ENCODE measurements at places on chromosomes 13 and 19. TPM values are rescaled to one million over a fixed set of nuclear protein-coding genes. Genes with fewer than 3 reads are reported as not detected.

Gene ZNF154
- 3.3 TPM for total RNA-seq

Gene ATP8B3
- 0.68 TPM for total RNA-seq

Gene ZSCAN5B
- not detected for total RNA-seq

Gene TNNI3
- total RNA-seq = 4,708 TPM

Gene MCF2L
- 45.9 TPM for total RNA-seq

Gene CYP4F8
- total RNA-seq = not detected

Gene RNF113B
- total RNA-seq = not detected

- DNase-seq = no peak
These were observed 1196.2 kb downstream of the PCDH9 start for GRCh38 chr13:66033924-66034323.

DNA sequence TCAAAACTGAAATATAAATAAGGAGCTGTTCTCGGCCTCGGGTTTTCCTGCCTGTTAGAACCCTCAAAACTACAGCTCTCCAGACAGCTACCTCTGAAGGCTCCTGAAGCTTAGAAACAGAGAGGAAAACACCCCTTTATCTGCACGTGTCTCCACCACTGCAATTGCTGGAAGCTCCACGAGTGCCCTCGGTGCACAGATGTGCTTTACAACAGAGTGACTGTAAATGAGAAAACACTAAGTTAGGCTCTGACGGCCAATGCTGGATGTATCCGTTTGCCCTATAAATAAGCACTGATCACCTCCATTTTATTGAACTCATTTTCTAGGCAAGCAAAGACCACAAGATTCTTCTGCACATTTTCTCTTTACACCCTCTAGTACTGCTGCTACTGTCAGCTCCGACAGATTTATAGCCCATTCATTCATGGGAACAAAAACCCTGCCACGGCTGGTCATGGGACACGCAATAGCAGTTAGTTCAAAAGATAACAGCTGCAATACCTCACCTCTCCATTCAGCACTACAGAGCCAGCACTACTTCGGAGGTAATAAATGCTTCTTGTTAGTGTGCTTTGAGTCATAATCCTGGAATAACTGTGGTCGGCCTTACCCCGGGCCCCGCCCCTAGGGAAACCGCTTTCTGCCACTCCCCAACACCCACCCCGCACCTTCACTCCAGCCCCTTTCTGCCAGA, 241.1 kb upstream of the ZNF507 start:
- no peak for DNase-seq

DNA sequence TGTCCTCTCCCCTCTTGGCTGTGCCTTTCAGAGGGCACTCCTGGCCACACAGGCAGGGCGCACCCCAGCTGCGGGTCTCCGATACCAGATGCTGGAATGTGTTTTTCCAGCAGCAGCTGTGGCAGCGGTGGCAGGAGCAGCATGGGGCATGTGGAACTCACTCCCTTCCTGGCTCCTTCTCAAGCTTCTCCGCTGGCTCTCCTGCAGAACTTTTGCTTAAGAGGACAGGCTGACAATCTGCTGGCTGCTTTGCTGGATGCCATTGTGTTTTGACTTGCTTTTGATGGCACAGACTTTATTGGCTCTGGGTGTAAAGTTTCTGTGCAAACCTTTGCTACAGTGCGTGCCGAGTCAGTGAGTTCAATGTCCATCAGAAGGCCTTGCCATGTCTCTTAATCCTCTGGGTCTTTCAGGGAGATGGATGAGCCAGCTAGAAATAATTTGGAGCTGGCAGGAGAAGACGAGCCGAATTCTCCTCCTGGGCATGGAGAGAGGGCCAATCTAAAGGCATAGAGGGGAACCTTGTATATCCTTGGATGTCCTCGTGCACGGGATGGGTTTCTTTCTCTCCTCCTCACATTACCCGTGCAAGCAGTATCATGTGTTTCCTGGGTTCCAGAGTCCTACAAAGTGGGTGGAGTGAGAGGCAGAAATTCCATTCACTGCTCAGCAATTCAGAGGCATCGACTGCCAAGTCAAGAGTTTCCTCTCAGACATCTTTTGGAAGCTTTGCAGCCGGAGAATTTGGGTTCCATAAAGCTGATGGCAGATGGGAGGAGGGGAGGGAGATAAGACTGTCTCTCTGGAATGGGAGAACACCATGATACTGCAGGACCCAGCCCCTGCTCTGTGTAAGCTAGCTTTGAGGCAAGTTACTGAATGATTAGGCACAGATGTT, 231.2 kb downstream of the FGF9 start:
- no peak for DNase-seq

DNA sequence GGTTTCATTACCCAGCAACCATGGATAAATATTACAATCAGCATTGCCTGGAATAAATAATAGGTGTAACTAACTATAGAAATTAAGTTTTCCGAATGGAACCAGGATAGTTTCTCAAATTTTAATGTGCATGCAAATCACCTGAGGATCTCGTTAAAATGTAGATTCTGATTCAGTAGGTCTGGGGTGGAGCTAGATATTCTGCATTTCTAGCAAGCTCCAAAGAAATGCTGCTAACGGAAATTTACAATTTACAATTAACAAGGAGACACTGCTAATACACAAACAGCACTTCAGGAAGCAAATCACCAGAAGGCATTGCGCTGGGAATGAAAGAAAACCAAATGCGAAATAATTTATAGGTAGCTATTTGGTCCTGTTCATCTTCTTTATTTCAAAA, 597.5 kb upstream of the KLF12 start:
- DNase-seq = no peak

GRCh38 chr19:46404753-46405468, 8.5 kb downstream of the CCDC8 start:
- peak; percentile 60 for DNase-seq

- DNase-seq = no peak
These were observed 3.0 kb upstream of the PGLYRP1 start for GRCh38 chr19:46025835-46026234.

DNA sequence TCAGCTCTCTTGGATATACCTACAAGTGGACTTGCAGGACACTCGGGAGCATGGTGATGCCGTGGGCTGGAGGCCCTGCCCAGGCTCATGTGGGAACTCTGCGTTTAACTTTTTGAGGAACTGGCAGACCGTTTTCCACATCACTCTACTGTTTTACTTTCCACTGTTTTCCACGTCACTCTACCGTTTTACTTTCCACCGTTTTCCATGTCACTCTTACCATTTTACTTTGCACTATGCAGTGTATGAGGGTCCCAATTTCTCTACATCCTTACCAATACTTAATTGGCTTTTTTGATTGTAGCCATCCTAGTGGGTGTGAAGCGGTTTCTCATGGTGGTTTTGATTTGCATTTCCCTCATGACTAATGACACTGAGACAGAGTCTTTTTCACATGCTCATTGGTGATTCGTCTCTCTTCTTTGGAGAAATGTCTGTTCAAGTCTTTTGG, 40.5 kb downstream of the GATAD2A start:
- DNase-seq = no peak

- DNase-seq = no peak
These were observed 2.6 kb downstream of the KCNRG start for GRCh38 chr13:50017819-50018218.

GRCh38 chr13:113854238-113855011, 9.5 kb downstream of the GAS6 start:
- DNase-seq = no peak

- DNase-seq = no peak
These were observed 3.6 kb downstream of the NACC1 start for GRCh38 chr19:13121551-13122274.

- DNase-seq = peak; percentile 81
These were observed 2.0 kb downstream of the ZBTB7A start for GRCh38 chr19:4064496-4065260.

GRCh38 chr19:55032170-55032800, 5.8 kb downstream of the GP6 start:
- DNase-seq = no peak

DNA sequence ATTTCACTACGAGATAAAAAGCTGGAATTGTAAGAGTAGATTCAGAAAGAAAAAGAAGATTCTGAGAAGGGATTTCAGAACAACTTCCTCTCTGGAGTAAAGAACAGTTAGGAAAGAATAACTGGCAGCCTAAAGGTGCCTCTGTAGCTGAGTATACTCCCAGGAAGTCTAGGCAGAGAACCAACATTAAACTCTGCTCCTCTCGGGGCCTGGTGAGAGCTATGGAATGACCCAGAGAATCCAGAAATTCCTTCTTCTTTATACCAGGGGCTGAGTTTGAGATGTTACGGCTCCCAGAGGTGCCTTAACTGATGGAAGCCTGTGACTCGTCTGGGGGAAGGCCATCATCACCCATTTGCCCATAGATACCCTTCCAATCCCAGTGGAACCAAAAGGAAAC, 39.1 kb downstream of the FAM216B start:
- DNase-seq = no peak

GRCh38 chr13:93290503-93290902, 63.9 kb downstream of the GPC6 start:
- no peak for DNase-seq

GRCh38 chr13:80337288-80338081, 3.4 kb downstream of the SPRY2 start:
- DNase-seq = no peak

DNA sequence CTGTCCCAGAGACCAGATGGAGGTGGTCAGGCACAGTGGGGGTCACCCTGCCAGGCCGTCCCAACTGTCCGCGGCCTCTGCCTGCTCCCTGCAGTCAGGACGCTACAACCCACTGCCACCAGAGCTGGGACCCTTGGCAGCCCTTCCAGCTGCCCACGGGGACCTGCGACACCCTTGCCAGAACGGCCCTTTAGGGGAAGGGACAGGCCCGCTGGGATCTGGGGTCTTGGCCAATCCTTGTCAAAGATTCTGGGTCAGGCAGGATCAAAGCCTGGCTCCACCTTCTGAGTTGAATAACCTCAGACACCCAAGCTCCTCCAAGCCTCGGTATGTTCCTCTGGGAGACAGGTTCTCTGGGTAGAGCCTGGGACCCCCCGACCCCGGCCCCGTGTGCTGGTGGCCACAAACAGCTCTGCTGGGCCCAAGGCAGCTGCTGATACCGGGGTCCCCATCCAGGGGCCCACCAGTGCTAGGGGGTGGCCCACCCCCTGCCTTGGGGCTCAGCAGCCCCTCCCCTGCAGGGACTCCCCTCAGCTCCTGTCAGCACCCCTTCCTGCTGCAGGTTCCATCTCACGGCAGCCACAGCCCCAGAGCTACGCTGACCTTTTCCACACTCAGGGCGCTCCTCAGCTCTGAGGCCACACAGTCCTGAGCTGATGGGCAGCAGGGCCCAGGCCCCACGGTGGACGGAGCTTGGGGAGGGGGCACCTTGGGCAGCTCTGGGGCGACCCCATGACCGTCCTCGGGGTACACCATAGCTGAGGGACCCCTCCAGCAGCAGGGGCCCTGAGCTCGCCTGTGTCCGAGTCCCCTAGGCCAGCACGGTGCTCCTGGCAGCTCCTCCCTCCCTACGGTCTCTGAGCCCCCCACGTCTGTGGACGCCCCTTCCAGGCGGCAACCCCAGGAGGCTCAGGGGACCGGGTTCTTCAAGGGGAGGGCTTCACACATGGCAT, 18.4 kb downstream of the SBNO2 start:
- no peak for DNase-seq

GRCh38 chr13:88764103-88764502, 1092.9 kb downstream of the SLITRK5 start:
- DNase-seq = no peak

- DNase-seq = no peak
These were observed 2124.4 kb upstream of the PCDH20 start for GRCh38 chr13:63540061-63540460.

DNA sequence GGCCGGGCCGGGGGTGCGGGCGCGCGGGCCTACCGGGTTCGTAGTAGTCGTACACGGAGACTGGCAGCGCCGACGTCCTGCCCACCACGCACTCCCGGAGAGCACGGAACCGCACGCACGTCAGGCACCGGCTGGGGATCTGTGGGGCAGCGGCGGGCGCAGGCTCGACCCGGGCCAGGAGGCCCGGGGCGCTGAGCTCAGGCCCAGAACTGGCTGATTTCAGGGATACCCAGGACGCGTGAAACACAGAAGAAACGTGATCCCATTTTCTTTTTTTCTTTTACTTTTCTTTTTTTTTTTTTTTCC, 9.0 kb downstream of the F2RL3 start:
- DNase-seq = peak; percentile 82

- no peak for DNase-seq
These were observed 2.7 kb downstream of the FFAR3 start for GRCh38 chr19:35360880-35361420.

- DNase-seq = no peak
These were observed 533.5 kb upstream of the KLF12 start for GRCh38 chr13:74667656-74668203.

- peak; percentile 75 for DNase-seq
These were observed 298.8 kb downstream of the SHISA2 start for GRCh38 chr13:25752957-25753551.

DNA sequence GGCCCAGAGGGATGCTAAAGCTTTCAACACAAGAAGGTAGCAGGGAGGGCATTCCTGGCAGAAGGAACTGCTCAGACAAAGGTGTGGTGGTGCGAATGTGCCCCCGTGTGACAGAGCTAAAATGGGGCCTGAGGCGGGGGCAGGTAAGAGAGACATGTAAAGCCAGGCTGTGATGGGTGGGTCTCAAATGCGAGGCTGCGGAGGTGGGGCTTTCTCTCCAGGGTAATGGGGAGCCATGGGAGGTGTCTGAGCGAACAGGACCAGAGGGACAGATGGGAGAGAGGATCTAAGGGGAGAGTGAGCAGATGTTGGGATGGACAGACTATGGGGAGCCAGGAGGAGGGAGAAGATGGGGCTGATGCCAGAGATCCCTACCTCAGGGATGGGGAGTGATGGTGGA, 44.7 kb upstream of the NFIC start:
- no peak for DNase-seq

DNA sequence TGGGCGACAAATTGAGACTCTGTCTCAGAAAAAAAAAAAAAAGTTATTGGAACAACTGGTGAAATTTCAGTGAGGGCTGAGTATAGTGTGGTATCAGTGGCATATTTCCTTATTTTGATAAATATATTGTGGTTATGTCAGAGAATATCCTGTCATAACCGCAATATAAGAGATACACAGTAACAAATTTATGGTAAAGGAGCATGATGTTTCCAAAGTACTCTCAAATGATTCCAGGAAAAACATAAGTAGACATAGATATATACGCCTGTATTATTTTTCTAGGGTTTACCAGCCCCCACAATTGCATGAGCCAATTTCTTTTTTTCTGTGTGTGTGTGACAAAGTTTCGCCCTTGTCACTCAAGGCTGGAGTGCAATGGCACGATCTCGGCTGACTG, 5.7 kb upstream of the C5AR1 start:
- no peak for DNase-seq

GRCh38 chr13:50441130-50441529, 402.4 kb downstream of the DLEU7 start:
- DNase-seq = no peak

GRCh38 chr13:99133230-99133629, 67.4 kb upstream of the UBAC2 start:
- DNase-seq = no peak

DNA sequence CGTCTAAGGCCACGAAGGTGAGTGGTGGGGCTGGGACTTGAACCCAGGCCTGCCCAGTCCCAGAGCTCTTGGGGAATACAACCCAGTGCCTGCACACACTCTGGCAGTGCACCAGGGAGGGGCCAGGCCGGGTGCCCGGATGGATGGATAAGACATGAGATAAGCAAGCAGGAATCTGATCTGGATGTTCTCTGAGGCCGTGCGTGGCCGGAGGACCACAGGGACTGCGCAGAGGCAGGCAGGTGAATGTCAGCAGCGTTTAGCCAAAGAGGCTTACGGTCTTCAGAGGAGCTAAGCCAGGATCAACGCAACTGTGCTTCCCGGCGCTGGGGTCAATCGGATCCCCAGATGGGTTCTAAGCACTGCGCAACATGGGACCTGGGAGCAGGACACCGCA, 1.5 kb downstream of the ZNF787 start:
- DNase-seq = no peak
